ENCODE measurements at places on chromosomes 5 and 9.

DNA sequence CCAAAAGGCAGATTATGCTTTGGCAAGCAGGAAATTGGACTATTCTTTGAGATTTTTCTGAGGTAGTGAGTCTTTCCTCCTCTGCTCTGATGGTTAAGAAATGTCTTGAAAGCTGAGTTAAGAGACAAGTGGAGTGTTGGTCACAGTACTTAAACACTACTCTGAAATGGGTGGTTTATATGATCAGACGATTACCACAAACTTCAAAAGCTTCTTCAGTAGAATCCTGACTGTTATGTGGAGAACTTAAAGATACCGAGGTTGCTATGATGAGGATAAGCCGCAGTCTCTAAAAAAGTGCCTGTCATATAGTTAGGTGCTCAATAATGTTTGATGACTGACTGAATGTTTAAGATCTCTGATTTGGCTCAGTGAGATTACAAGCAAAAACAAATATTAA is 24.3 kb downstream of the GCNT4 start:
- DNase-seq: no peak

GRCh38 chr5:11048760-11049159 is 287.7 kb upstream of the DAP start:
- no peak for DNase-seq

DNA sequence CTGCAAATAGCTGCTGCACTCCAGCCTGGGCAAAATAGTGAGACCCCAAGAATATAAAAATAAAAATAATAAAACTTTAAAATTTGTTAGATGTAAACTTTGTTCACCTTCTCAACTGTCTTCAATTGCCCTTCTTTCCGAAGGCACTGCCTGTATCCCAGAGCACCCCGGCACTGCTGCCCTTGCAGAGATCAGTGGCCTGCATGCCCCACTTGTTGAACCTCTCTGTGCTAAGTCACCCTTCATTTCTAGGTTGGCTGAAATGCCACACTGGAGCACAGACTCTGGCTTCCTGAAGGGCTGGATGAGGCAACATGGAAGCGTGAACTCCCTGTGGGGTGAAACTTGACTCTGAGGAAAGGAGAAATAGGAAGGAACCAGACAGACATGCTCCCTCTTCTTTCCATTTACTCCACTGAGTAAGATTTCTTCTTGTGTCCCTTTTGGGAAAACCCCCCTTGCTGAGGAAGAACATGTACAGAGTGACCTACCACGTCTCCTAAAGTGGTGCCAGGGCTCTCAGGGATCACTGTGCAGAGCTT is 8.4 kb upstream of the JMY start:
- no peak for DNase-seq

DNA sequence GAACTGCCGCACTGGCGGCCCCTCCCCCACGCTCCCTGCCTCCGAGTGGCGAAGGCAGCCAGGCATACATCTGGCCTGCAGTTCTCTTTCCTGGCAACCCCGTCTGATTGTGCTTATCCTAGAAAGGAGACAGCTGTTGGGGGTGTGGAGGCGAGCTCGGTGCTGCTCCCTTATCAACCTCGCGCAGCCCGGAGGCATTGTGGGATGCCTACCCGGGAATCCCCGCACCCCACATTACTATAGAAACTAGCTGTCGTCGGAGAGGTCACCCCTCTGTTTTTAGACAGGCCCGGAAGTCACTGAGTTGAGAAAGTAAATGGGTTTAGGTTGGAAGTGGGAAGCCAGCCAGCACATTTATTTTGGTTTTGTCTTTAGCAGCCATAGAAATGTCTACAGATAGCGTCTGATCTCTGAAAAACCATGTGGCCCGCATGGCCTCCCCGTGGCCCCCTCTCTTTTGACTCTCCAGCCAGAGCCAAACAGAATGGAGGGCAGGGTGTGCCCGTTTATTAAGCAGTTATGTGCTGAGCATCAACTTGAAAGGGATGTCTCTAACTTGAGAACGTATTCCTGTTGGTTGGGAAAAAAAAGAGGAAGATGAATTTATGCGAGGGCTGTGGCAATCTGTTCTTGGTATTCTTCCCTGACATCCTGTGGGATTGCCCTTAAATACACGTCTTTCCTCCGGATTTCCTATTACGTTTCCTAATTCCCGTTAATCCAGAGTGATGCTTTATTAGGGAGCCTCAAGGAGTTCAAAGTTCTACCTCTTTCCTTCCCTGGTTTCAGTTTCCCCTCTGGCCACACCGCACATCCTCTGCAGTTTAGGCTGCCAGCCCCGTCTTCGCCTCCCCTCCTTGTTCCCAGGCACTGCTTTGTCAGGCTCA is 3.9 kb downstream of the STC2 start:
- no peak for DNase-seq

DNA sequence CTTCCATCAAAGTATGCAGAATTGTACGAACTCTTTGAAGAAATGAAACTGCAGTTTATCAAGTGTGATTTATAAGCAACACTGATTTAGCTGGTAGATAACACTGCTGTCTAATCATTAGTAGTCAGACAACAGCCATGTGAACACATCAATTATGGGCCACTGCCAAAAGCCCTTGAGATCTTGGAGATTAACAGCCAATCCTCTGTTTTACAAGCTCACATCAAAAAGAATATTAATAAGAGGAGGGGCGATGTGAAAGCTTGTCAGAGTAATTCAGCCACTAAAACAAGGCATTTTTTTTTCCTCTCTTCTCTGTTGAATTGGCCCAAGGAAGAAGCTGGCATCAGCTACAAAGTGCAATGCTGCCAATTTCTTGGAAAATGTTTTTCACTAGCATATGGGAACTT is 28.1 kb downstream of the ZNF608 start:
- DNase-seq: no peak

DNA sequence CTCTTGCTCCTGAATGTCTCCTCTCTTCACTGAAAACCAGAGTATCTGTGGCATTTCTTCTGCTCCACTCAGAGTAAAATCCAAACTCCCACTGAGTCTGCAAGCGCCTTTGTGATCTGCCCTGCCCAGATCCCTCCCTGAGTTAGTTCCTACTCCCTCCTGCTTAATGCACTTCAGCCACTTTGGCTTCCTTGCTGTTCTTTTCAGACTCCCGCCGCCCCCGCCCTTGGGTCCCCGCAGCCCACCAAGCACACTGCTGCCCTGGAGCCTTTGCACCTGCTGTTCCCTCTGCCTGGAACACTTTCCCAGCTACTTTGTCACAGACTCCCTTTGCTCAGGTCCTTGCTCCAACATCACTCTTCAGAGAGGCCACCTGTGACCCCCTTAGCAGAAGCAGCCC is 127.2 kb upstream of the SLC25A48 start:
- no peak for DNase-seq

DNA sequence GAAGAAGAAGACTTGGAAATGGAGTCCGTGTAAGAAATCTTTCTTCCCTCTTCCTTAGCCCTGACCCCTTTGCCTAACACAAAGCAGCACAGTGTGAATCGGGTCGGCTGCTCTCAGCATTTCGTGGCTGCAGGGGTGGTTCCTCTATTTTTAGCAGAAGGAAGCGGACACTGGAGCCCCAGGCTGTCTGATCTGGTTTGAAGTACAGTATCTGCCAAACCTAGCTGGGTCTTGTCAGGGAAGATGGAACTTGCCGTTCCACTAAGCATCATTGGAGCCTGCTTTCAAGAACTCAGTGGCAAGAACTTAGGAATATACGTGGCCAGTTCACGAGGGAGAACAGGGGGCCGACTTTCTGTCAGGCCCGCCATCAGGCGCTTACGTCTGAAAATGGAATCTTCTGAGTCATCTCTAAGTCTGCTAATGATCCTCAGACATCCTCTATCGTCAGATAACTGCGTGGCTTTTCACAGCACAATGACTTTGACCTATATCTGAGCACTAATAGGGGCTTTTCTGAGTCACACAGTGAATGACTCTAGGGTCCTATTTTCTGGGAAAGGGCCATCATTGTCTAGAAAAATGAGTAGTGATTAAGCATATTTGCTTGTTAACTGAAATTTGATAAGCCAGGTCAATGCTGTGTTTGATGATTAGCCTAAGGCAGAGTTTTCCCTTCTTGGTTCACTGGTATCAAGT is 43.3 kb upstream of the NCS1 start:
- no peak for DNase-seq

GRCh38 chr9:33082538-33083326 is 6.3 kb upstream of the SMU1 start:
- DNase-seq: no peak

GRCh38 chr5:56481428-56482357 is 248.6 kb upstream of the ANKRD55 start:
- DNase-seq: peak; percentile 60

GRCh38 chr9:117887941-117888340 is 183.7 kb downstream of the TLR4 start:
- no peak for DNase-seq

- no peak for DNase-seq
Observed at GRCh38 chr9:78707481-78707991, 410.6 kb downstream of the PSAT1 start.

- no peak for DNase-seq
Observed at GRCh38 chr5:6545770-6546690, 86.8 kb downstream of the NSUN2 start.

DNA sequence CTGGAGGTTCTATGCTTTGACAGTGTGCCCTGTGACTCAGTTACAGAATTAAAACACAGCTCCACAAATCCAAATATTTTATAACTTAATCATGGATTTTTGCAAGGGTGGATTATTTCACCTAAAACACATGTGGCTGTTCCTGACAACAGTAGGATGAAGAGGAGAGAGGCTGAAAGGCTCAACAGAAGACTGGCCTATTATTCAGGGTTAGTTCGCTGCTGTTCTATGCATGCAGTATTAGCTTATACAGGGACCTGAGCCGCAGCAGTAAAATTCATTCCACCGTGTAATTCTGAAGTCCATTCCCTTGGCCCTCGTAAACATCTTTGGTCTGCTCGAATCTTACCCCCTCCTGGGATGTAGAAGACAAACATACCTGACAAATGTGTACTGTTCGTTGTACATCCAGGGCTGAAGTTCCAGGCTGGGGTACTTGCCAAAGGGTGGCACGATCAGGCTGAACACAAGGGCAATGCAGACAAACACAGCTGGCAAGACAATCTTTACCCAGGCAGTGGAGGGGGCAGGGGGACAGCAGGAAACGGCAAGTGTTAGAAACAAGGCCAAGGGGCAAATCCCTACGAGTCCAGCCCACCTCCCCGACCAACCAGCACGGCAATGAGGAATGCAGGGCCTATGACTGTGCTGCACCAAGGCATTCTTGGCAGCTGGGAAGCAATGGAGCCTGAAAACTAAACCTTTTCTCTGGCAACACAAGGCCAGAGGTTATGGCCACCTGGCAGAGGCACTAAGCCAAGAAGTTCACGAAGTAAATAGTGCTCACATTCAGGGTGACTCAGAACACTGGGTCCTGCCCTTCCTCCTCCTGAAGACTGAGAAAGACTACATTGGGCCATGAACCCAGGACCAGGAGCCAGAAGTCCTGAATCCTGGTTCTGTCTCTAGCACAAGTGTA is 46.8 kb downstream of the NIPSNAP3B start:
- DNase-seq: no peak

- no peak for DNase-seq
Observed at GRCh38 chr5:88691230-88691582, 191.8 kb downstream of the MEF2C start.

DNA sequence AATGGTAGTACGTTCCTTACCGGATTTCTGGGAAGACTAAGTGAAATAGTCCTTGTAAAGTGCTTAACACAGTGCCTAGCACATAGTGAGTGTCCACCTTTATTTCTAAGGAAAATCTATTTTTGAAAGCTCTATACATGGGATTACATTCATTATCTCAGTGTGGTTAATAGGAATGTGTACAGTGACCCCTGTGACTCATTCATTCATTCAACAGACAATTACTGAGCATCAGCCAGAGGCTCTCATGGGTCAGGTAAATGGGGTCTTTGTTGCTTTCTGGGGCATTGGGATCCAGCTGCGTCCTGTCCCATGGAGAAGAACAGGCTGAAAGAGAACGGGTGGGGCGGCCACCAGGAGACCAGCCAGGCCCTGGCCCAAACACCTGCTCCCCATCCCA is 226.2 kb upstream of the TBC1D2 start:
- no peak for DNase-seq

- DNase-seq: no peak
Observed at GRCh38 chr5:104932431-104932830, 1369.8 kb upstream of the NUDT12 start.

GRCh38 chr9:6407778-6408177 is 5.2 kb upstream of the UHRF2 start:
- DNase-seq: no peak

DNA sequence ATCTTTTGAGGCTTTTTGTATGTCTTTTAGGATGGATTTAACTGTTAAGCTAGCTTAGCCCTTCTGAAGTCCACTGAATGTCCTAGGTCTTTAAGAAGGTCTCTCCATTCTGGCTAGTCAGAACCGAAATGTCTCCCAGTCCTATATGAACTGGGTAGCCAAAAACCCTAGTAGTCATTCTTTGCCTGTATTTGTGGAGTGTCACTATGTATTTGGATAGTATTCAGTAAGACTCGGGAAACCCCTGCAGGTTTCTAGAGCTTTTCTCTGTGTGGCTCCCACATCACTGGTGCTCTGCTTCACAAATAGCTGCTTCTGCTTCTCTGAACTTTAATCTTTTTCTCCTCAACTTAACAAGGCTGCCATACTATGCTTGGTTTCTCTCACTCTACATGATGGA is 68.0 kb downstream of the RIC1 start:
- DNase-seq: no peak

GRCh38 chr5:172802112-172802511 is 31.1 kb upstream of the DUSP1 start:
- DNase-seq: no peak
